Foreskin fibroblast (primary cell): ENCODE measurements at places on chromosomes 16 and 17.

DNA sequence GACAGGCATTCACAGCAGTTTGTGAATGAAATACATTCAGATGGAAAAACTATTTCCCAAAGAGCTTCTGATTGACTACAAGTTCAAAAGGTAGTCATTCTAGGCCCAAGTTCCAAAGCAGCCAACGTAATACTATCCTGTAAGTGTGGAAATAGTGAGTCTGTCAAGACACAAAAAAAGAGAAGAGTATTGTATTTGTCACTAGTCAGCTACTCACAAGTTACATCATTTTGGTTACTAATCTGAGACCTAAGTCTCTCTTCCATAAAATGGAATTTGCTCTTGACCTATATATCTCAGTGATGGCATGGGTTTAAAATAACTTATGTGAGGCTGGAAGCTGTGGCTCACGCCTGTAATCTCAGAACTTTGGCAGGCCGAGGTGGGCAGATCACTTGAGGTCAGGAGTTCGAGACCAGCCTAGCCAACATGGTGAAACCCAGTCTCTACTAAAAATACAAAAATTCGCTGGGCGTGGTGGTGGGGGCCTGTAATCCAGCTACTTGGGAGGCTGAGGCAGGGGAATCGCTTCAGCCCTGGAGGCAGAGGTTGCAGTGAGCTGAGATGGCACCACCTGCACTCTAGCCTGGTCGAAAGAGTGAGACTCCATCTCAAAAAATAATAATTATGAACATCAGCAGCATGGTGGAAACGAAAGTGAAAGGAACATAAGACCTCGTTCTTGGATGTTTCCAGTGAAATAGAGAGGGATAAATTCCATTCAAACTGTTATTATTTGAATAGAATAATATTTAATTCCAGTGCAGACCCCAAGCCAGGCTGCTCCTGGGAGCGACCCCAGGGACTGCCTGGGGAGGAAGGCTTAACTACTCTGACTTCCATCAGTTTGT is 2.9 kb downstream of the CMC2 start:
- DNase-seq, result no peak

GRCh38 chr16:947255-947921 is 23.4 kb downstream of the LMF1 start:
- DNase-seq, result no peak

DNA sequence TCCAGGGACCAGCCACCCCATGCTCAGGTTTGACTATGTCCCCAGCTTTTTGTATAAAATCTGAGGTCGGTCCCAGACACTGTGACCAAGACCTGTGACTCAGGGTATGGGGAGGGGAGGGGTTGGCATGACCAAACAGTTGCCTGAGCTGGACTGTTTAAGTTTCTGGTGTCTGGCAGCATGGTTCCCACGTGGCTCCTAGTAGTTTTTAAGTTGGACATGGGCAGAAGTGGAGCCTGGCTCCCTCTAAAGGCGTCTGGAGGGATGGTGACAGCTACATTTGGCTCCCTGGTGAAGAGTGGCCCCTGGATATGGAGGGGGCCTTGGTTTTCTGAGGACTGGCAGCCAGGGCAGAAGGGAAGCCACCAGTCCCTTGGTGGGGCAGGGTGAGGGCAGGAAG is 7.9 kb downstream of the SMCR8 start:
- DNase-seq, result no peak

DNA sequence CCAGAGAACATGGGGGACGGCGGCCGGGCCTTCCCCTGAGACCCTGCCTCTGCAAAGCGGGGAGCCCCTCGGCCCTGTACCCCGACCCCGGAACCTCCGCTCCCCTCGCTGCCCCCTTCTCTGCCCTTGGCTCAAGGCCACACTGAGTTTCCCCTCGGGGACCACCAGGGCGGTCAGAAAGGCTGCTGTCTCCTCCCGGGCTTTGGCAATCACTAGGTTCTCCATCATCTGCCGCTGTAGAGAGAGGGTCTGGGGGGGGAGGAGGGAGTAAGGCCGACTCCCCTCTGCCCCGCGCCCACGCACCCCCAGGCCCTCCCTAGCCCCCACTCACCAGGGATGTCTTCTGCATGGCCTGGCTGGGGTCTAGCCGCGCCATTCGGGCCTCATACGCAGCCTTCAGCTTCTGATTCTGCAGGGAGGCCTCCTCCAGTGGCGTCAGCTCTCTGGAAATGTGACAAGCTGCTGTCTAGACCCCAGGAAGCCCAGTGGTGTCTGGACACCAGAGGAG is 8.4 kb downstream of the VPS9D1 start:
- peak; percentile 42 for DNase-seq

- peak; percentile 94 for DNase-seq
Observed at GRCh38 chr17:63984651-63985386, 12.1 kb upstream of the SCN4A start.

DNA sequence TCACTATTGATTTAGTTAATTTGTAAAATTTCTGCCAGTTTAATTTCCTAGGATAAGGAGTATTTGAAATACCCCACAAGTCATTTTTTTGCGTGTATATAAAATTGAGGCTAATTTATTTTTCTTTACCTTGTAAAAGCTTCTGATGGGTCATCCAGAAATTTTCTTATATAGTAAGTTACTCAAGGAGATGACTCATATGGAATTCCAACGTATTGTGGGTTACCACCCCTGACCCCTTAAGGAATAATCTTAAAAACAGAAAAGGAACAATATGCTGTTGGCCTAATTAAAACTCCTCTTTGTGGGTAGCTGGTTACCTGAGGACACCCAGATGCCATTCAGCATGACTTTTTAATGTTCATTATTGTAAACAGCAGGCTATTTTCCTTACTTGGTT is 13.6 kb downstream of the HEATR6 start:
- no peak for DNase-seq

DNA sequence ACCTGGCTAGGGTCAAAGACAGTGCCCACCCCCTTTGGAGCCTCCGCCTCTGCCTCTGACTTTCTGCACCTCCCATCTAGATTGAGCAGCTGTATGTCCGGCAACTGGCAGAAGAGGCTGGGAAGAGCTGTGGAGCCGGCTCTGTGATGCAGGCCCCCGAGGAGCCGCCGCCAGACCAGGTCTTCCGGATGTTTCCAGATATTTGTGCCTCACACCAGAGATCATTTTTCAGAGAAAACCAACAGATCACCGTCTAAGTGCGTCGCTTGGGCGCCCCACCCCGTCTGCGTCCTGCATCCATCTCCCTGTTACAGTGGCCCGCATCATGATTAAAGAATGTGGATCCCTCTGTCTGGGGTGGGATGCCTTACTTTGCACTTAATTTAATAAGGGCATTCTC is 22.1 kb downstream of the IRF8 start:
- no peak for DNase-seq

- DNase-seq, result no peak
Observed at GRCh38 chr17:56113486-56113885, 39.8 kb upstream of the ANKFN1 start.
